ENCODE measurements at places on chromosomes 12 and 14. TPM values are rescaled to one million over a fixed set of nuclear protein-coding genes. Genes with fewer than 3 reads are reported as not detected.

LRP10 gene
- total RNA-seq = 39.8 TPM

GRCh38 chr12:24815114-24815423 is 133.8 kb downstream of the BCAT1 start:
- DNase-seq = no peak

DLGAP5 gene
- total RNA-seq = 32.9 TPM

GRCh38 chr12:121176826-121177529 is 33.0 kb upstream of the P2RX4 start:
- DNase-seq = no peak

PCNX1 gene
- total RNA-seq = 56.4 TPM

DNA sequence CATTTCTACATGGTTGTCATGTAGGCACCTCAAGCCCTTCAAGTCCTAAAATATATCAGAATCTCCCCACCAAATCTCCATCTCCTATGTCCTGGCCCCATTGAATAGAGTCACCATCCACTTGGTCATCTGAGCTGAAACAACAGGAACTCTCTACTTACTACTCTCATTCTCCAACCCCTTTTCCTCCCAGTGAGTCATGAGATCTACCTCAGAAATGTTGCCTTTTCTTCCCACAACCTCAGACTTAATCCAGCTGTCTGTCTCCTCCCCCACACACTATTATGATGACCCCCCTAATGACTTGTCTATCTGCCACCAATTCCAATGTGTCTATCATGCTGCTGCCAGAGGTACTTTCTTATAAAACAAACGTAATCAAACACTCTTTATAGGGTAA is 72.3 kb upstream of the TMEM263 start:
- DNase-seq = no peak

DNA sequence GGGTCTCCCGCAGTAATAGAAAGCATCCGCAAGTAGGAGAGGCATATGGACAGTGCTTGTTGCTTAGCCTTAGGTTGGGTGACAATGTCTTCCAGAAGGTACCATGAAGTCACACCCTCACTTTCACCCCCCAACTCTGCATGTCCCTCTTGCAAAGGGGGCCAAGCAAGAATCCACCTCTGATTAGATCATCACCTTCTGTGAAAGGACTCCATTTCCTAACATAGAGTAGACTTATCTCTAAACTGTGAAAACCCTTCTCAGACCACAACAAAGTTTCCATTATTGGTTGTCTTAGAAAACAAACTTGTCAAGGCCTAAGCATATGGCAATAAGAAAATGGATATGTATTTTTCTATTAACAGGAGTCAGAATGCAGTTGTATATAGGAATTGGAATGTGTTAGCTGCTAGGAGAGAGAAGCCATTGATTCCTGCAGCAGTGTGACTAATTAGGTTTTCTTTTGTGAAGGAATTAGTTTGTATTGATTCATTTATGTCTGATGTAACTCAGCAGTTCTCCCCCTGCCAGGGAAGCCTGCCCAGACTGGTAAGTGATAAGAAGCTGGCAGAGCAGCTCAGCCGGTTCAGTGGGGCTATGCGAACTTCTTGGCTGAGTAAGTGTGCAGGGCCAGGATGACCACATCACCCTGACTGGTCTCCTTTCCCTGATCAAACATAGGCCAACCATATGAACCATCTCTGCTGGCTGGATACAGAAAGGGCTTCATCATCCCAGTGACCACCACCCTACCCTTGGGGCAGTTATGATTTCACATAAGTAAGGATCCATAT is 107.3 kb upstream of the CCDC196 start:
- no peak for DNase-seq

GRCh38 chr12:3882896-3883564 is 9.8 kb upstream of the PARP11 start:
- DNase-seq = no peak

KRT72 gene
- not detected for total RNA-seq

- DNase-seq = no peak
Observed at GRCh38 chr14:20801726-20802125, 918 bp downstream of the RNASE1 start.

KITLG gene
- total RNA-seq = 9.1 TPM

DNA sequence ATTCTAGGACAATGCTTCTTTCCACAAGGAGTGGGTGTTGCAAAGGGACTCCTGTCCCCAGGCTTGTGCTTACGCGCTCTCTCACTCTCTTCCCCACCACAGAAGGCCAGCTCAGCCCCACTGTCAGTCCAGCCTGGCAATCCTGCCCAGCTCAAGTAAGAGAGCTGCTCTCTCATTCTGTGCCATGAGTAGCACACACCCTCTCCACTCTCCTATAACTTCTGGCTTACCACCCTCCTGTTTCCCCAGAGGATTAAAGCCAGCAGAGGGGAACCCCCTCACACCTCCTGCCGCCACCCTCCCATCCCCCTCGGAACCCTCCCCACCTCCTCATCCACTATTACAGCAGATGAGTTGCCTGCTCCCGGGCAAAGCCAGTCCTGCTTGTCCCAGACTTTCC is 17.1 kb downstream of the NCKAP5L start:
- no peak for DNase-seq

GRCh38 chr14:68474741-68475140 is 318.1 kb downstream of the ZFP36L1 start:
- no peak for DNase-seq

ATG101 gene
- total RNA-seq = 23.5 TPM

GRCh38 chr12:63934936-63935335 is 90.4 kb downstream of the SRGAP1 start:
- no peak for DNase-seq

- DNase-seq = no peak
Observed at GRCh38 chr14:76792422-76792821, 20.3 kb downstream of the ANGEL1 start.

SIX6 gene
- total RNA-seq = not detected

DNA sequence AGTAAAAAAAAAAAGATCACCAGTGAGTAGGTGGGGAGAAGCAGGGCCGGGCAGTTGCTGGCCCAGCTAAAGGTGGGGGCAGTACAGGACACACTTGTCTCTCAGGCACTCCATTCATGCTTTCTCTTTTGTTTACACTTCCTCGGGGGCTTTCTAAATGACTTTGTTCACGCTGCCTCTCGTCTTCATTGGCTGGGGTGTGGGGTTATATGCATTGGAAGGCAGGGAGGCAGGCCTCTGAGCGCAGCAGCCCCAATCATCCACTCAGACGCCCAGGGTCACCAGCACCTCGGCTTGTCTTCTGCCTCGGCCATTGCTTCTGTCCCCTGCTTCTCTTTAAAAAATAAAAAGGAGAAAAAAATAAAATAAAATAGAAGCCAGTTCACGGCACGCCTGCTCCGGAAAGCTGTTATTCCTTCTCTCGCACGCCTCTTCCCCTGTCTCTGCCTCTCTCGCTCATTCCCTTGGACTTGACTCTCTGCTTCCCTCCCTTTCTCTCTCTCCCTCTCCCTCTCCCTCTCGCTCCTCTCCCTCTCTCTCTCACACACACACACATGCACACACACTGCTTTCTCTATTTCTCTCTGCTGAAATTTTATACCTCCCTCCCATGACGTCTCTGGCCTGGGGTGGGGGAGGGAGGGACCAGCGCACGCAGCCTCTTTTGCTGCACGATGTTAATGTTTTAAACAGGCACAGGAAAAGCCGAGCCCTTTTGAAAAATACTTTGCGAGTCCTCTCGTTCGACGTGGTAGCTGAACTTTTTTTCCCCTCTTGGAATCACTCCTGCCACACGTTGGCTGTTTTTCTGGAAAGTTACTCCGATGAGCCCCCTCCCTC is at the start of gene TGFB3:
TSS of gene TGFB3 (minus strand) at position 570 of the 840 bp plus-strand sequence. CDS start 1,102 bp downstream, outside the sequence.
- DNase-seq = no peak

DNA sequence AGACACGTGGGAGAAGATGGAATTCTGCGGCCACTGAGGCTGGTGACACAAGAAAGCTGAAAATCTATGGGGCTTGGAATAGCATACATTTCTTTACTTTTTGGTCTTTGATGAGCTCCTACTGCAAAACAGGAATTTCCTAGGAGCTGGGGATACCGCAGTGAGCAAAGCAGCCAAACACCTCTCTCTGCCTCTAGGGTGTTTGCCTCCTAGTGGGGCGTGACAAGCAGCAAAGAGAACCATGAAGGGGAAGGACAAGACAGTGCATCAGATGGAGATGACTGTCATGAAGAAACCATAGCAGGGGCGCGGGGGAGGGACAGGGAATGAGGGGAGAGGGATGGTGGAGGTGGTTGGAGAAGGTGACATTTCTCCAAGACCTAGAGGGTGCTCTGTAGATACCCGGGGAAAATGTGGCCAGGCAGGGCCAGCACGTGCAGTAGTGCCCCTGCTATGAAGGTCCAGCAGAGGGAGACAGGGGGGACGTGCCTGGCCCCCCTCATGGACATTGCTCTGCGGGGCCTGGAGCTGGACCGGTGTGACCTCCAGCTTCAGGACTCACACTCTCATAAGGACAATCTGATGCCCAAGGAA is 58.6 kb downstream of the SERPINA3 start:
- no peak for DNase-seq

DNA sequence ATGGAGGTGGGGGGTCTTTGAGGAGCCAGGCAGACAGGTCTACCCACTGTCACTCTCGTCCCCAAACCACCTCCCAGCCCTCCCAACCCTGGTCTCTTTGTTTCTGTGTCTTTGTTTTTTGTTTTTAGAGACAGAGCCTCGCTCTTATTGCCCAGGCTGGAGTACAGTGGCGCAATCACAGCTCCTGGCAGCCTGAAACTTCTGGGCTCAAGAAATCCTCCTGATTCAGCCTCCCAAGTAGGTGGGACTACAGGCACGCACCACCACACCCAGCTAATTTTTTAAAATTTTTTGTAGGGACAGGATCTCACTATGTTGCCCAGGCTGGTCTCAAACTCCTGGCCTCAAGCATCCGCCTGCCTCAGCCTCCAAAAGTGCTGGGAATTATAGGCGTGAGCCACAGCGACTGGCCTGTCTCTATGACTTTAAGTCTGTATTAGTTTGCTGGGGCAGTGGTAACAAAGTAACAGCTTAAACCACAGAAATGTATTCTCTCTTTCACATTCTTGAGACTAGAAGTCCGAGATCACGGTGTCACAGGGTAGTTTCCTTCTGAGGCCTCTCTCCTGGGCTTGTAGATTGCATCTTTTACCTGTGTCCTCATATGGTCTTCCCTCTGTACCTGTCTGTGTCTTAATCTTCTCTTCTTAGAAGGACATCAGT is 26.1 kb downstream of the DTX1 start:
- no peak for DNase-seq

GRCh38 chr14:86787717-86788116 is 1205.3 kb downstream of the GALC start:
- DNase-seq = no peak

GRCh38 chr14:45156067-45156466 is 20.3 kb downstream of the FANCM start:
- no peak for DNase-seq

CLEC12A gene
- total RNA-seq = not detected

DNA sequence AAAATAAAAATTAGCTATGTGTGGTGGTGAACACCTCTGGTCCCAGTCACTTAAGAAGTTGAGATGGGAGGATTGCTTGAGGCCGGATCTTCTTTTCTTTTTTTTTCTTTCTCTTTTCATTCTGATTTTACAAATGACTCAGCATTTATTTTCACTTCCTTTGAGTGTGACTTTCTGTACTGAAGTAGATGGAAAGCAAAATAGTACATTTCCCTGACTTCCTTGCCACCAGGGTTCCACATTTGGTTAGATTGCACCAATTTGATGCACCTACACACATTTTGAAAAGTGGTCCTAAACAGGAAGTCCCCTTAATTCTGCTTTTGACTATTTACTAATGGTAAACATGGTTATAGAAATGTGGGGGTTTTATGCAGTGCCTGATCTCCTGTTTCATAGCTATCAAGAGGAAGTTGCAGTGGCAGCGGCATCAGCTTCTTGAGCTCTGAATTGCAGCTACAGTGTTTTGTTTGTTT is 13.0 kb upstream of the LEMD3 start:
- no peak for DNase-seq

Data from progenitor cell of endocrine pancreas (in vitro differentiated cells).